Cortex of kidney (tissue), 1 donor: ENCODE measurements at places on chromosomes 3 and 15.

- no peak for DNase-seq
These were observed 214.9 kb upstream of the C2CD4B start for GRCh38 chr15:62380011-62380410.

DNA sequence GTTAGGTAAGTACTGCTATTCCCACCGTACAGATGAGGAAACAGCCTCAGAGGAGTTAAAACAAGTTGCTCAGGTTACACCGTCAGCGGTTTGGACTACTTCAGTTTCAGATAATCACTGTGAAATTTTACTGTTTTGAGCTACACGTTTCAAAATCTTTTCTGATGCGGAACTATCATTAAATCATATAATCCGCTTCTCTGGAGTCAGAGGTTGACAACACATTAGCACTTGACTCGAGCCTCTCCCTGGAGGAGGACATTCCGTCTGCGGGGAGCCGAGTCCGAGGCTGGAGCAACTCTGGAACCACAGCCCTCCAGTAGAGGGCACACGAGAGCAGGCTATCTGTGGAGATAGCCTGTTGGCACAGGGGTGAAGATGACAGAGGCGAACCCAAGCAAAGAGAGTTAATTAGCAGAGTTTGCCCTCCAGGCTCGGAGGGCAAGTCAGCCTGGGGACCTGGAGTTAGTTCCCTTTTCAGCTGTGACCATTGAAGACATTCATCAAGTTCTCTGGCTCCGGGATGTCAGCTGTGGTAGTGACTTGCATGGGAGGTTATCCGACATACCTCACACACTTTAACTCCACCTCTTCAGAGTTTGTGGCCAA lies 131.2 kb downstream of the IGF1R start:
- DNase-seq, result no peak

- DNase-seq, result no peak
These were observed 118.0 kb upstream of the C3orf80 start for GRCh38 chr3:160106905-160107861.

GRCh38 chr3:5657106-5657505 lies 469.6 kb downstream of the EDEM1 start:
- no peak for DNase-seq

GRCh38 chr3:64533617-64534317 lies 154.0 kb downstream of the ADAMTS9 start:
- DNase-seq, result no peak

DNA sequence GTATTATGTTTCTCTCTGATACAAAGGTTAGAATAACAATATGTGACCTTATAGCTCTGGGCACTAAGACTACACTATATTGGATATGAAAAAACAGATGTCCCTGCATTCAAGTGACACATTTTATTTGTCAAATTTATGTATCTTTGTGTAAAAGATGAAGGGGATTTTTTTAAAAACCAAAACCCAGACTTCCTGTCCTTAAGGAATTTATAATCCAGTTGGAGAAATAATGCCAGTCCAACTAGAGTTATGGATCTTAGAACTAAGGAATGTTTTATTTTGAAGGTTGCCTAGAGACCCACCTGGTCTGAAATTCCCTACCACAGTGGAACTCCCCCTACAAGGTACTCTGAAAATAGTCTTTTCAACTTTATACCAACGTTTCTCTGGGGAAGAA lies 33.3 kb upstream of the PIK3CB start:
- no peak for DNase-seq

GRCh38 chr3:194084284-194084683 lies 51.7 kb upstream of the HES1 start:
- DNase-seq, result no peak

DNA sequence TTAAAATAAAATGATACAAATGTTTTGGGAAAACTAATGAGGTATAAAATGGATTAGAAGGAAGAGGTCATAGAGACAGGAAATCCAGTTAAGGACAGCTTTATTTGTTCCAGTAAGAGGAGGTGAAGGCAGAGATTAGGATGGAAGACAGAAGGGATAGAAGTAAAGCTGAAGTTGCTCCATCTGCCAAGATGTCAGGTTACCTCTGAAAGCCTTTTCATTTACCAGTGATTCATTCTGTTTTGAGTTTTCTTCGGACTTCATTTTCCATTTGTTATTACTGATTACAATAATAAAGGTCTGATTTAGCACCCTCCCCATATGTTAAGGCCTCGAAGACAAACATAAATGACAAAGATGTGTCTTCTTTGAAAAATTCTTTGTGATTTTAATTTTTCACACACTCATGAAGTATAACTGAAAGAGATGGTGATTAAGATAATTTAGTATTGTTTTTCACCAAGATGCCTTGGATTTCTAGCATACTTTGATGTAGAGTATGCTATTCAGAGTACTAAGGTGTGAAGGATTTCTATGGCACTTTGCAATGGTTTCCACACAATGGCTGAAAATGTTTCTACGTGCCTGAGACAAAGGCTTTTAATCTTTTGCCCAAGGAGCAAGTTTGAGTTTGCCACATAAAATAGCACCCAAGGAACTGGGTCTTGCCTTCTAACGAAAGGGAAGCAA lies 75.4 kb upstream of the PLAAT1 start:
- no peak for DNase-seq

DNA sequence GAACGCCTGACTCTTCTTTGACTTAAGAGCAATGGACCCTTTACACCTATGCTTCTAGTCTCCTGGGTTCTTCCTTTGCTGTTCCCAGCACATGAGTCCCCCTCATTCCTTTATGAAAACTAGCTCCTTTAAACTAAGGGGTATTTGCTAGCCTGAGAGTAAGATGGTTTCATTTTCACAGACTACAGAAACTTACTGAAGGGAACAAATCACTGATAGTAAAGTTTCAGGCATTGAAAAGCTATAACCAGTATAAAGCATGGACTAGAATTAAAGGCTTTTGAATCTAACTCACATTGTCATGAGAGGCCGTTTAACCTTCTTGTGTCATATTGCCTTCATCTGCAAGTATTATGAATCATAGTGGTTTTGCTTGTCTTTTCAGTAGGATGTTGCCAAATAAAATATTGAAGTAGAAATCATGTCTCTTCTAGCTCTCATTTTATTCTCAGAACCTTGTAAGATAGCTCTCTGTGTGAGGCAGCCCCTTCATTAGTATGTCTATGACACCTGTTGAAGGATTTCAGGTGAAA lies 765.9 kb downstream of the NR2F2 start:
- no peak for DNase-seq

- DNase-seq, result no peak
These were observed 29.1 kb downstream of the ANKRD28 start for GRCh38 chr3:15768421-15769255.

DNA sequence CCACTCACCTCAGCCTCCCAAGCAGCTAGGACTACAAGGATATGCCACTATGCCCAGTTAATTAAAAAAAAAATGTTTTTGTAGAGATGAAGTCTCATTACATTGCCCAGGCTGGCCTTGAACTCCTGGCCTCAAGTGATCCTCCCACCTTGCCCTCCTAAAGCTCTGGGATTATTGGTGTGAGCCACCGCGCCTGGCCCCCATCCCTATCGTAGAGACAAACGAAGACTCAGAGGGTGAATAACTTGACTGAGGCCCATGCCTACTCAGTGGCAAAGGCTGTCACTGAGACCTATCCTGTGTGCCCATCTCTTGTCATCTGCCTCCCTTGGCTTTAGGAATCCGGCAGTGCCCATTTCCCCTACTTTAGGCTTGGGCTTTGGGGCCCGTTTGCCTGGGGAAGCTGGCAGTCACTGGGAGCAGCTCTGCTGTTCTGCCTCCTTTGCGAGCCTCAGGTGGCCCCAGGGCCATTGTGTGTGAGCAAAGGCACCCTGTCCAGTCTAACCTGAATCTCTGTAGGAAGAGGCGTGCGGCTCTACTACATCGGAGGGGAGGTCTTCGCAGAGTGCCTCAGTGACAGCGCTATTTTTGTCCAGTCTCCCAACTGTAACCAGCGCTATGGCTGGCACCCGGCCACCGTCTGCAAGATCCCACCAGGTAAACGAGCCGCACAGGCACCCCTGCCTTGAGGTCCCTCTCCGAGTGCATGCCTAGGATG lies 70.1 kb downstream of the AAGAB start:
- no peak for DNase-seq

DNA sequence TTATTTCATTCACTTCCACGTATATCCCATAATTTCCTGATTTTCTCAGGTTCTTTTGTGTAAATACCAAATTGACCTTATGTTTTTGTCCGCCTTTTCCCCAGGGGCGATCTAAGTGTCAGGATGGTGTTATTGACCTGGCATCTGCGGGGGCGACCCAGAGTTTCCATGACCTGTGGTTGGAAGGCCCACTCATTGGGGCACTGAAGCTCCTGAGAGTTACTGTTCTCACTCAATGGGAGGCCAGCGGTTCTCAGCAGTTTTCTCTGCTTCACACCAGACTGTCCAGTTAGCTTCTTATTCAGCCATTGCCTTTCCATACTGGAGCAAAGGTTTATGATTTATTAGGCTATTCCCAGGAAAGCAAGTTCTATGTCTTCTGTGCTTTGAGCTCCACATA lies 53.3 kb downstream of the B3GALNT1 start:
- DNase-seq, result no peak

- DNase-seq, result no peak
These were observed 356.8 kb upstream of the NR2F2 start for GRCh38 chr15:95973566-95974256.

DNA sequence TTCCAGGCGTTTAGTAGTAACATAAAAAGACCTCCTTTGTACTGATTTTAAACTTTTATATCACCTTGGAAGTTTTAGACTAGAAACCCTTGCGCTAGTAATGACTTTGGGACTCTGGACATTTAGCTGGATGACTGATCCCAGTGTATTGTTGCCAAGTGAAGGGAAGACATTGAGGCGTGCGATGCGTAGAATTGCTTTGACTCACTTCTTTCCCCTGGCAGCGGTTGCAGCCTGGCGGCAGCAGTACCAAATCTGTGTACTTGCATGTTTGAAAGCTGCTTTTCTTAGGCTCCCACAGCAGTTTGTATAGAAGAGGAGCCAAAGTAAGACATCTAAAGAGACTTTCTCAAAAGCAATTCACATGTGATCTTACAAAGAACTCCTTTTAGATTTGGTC lies 151.6 kb downstream of the BBX start:
- no peak for DNase-seq

DNA sequence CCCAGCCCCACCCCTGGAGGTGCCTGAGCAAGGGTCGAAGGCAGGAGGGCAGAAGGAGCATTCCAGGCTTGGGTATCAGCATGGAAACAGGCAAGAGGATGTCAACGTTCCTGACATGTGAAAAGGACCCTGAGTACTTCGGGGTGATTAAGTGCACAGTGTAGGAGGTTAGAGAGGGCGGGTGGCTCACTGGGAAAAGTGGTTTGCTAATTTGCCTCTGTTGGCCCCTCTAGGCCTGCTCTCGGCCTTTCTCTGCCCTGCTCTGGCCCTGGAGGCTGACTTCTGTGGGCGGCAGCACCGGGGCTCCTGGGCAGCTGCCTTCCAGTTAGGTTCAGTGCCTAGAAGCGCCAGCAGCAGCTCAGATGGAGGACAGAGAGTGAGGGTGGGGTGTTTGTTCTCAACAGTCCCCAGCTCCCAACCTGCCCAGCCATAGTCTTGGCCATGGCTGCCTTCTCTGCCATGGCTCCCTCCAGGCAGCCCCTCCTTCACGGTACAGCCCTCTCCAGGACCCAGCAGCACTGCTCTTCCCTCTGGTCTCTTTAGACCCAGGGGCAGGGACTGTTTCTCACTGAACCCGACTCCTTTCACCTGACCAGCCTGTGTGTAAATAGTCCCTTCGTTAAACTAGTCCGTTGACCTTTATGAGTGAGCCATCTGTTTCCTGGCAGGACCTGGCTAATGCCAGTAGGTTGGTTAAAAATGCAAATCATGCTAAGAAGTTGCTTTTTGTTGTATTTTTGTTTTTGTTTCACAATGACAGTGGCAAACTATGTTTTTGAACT lies 107.1 kb upstream of the TPM1 start:
- no peak for DNase-seq
